Activated CD4-positive, alpha-beta T cell treated with anti-CD3 and anti-CD28 coated beads for 24 hours (primary cell): ENCODE measurements at places on chromosomes 2 and 18.

DNA sequence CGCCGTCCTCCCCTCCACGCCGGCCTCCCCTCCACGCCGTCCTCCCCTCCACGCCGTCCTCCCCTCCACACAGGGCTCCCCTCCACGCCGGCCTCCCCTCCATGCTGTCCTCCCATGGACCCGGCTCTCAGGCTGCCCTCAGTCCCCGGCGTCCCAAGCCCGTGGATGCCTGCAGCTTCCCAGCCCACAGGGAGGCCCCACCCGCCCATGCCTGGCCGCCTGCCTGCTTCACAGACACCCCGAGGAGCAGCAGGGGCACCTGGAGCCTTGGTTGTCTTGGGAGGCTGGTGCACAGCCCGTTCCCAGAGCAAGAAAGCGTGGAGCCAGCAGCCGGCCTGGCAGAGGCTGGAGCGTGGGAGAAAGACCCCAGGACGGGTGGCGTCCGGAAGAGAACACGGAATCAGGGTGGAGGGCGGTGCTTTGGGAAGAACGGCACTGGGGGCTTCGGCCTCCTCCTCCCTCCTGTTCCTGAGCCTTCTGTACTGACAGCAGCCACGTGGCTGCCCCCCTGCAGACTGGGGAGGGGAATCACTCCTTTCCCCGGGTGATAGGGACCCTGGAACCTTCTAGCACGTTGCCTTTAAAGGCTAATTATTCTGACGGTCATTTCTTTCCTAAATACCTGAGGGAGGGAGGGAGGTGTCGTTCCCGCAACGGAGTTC, 26.2 kb upstream of the KCNG2 start:
- no peak for DNase-seq

DNA sequence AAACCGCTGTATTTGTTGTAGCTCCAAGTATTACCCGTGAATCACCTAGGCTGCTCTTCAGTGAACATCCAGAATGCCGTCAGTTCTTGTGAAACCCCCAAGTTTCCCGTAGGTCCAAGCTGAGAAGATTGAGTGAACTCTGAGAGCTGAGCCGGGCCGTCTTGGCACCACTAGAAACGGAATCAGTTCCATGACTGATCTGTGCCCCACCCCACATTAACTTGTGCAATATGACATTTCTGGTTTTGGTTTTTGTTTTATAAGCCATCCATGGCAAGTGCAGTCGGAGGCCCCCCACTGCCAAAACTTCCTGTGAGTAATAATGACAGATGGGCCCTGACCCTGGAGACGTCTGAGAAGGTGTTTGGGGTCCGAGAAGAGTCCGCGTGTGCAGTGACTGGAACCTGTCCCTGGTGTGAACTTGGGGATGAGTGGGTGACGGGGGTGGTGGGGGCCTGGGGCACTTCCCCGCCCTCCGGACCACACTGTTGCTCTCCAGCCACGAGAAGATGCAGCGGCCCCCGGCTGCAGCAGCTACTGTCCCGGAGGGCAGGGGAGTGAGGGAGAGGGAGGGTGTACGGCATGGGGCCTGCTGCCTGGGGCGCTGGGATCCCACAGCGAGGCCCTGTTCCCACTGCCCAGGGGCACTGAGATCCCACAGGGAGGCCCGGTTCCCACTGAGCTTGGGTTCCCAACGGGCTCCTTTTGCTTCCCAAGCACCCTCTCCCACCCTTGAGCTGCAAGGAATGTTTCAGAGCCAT, 26.5 kb downstream of the NFATC1 start:
- DNase-seq: no peak

- DNase-seq: no peak
Observed at GRCh38 chr2:134154246-134154645, 99.6 kb upstream of the MGAT5 start.

GRCh38 chr2:15825276-15825980, 114.9 kb upstream of the MYCN start:
- no peak for DNase-seq

DNA sequence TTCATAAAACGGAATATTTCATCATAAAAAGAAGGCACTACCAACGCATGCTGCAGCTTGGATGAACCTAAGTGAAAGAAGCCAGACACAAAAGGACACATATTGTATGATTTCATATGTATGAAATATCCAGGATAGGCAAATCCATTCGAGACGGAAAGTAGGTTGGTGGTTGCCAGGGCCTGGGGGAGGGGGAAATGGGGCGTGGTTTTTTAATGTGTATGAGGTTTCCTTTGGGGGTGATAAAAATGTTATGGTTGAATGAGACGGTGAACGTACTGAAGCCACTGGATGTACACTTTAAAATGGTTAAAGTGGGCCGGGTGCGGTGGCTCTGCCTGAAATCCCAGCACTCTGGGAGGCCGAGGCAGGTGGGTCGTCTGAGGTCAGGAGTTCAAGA, 20.0 kb upstream of the SPATA3 start:
- DNase-seq: no peak

DNA sequence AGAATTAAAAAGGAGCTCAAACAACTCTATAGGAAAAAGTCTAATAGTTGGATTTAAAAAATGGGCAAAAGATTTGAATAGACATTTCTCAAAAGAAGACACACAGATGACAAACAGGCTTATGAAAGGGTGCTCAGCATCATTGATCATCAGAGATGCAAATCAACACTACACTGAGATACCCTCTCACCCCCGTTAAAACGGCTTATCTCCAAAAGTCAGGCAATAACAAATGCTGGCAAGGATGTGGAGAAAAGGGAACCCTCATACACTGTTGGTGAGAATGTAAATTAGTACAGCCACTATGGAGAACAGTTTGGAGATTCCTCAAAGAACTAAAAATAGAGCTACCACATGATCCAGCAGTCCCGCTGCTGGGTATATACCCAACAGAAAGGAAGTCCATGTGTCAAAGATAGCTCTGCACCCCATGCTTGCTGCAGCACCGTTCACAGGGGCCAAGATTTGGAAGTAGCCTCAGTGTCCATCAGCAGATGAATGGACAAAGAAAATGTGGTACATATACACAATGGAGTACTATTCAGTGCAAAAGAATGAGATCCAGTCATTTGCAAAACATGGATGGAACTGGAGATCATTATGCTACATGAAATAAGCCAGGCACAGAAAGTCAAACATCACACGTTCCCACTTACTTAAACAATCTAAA, 46.7 kb upstream of the B3GNT7 start:
- DNase-seq: no peak

GRCh38 chr2:68293024-68293423, 26.7 kb downstream of the CNRIP1 start:
- DNase-seq: no peak

DNA sequence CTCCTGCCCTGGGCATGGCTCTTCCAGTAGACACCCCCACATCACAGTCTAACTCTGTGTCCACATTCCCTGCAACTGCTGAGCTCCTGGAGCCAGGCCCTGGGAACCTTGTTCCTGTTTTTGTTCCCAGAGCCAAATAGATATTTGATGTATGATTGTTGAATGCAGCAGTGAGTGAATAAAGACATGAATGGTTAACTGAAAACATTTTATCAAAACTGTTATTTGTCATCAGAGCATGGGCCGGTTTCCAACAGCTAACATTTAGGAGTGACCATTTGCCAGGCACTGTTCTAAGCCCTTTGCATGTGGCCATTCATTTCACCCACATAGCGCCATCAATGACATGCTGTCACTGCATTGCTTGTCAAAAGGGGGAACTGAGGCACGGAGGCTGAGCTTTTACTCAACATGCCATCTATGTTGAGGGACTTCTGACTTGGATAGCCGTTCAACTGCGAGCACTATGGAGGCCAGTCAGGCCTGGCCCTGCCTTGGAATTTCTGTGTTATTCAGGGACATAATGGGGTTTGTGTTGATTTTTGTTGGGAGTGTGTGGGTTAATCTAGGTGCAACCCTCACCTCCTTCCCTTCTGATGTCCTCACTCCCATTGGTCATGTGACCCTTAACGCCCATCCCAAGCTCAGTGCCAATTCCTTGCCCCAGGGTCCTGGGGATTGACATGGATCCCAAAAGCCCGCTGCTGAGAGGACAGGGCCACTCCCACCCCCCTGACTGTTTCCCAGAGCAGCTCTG, 12.6 kb downstream of the IL1R1 start:
- no peak for DNase-seq

DNA sequence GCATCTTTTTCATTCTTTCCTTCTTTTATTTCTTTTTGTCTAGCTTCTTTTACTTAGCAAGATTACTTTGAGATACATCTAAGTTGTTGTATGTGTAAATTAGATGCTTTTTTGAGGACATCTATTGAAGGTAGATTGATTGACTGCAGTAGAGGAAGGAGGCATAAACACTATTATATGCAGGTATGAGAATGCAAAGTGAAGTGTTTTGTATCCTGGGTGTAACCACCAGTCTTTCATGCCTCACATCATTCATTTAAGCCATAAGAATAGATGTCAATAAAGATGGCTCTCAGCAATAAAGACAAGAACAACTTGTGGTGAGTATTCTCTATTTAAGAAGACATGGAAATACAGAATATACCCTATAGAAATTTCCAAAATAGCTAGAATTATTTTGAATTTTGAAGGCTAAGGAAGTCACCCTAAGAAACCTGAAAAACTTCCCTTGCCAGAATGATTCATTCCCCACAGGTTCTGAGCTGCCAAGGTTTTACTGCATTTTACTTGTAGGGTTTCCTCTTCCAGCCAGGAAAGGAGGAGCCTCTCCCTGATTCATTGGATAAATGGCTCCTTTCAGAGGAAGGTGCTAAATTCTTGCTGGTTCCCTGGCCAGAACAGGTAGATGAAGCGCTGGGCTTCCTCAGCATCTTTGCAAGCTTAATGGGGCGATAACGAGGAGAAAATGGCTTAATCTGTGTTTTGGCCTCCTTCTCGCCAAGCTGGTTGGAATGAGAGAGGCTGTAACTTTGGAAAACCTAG, 279.8 kb upstream of the SLC14A2 start:
- DNase-seq: no peak

DNA sequence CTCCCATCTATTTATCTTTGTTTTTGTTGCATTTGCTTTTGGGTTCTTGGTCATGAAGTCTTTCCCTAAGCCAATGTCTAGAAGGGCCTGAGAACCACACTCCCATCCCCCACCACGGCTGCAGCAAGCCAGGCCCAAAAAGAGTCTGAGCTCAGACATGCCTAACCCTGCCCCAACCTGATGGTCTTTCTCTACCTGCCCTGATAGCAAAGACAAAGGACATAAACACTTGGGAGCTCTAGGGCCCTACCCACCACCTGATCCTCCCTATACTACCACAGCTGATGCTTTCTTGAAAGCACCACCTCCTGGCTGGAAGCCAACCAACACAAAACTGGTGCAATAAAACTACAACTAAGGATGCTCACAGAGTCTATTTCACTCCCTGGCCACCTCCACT, 233.4 kb downstream of the WDR7 start:
- no peak for DNase-seq

DNA sequence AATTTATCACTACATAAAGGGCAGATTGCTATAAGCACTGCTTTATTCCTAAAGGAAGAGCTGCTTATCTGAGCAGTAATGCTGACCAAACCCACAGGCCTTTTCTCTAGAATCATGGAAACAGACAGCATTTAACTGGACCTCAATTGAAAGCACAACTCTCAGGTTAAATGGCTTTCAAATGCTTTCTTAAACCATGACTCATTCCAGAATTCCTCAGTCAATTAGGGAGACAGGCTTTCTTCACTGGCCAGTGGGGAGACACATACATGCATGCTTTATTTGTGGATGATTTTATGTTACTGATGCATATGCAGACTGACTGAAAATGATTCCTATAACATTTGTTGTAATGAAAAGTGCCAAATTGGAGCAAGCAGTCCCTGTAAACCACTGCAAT, 114.6 kb downstream of the ACVR1 start:
- DNase-seq: no peak

GRCh38 chr18:78579854-78580577, 399.6 kb upstream of the SALL3 start:
- no peak for DNase-seq

DNA sequence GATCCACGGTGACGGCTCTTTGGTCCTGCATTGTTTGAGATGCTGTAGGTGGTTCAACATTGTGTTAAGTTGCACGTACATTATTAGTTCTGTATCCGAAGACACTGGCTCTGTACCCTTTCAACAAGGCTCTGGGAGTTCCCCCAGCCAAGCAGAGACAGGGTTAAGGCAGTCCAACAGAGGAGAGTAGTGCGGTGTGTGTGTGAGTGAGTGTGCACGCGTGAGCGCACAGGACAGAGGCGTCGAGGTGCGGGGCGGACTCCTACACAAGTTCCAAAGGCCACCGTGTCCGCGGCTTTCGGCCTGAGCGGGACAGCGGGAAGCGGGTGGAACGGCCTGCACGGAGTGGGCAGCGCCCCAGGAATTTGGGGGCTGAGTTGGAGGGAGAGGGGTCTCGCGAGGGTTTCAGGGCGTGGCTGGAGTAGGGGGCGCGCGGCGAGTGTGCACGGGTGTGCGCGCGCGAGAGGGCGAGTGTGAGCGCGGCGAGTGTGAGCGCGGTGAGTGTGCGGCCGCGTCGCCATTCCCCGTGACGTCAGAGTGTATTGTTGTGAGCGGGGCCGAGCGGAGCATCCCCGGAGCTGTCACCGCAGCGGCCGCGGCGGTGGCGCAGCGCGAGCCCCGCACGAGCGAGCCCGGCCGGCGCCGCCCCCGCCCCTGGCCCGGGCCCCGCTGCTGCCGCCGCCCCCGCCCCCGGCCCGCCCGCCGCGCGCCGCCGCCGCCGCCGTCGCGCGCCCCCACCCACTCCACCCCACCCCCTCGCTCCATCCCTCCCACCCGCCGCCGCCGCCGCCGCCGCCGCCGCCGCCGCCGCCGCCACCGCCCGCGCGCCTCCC, at the start of gene ASXL3:
Gene ASXL3, plus strand, starts transcription at position 535 of the 833 bp plus-strand sequence. CDS start 413 bp downstream, outside the sequence.
- no peak for DNase-seq

DNA sequence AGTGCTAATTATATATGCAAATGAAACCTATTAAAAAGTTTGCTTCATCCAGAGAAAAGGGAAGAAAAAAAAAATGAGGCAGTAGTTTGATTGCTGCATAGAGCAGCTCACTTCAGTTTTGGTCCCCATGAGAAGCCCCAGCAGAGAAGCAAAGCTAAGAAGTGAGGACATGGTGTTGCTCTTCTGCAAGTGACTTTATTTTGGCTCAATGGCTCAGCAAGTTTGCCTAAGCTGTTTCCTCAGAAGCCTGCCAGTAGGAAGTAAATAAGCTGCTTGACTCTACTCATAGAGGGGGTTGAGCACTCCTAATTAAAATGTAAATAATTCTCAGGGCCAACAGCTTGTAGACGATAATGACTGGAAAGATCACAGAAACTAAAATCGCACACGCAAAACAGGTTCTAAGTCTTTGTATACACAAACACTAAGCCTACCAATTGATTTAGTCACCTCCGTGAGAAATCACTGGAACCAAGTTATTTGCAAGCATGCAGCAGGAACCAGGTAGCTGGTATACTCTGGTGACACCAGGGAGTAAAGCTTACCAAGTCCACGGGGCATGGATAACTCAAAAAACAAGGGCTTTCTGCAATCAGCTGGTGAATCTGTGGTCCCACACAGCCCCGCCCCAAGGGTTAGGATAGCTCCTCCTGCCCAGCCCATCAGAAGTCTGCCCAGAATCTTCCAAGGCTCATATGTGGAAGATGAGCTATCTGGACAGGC, 39.7 kb upstream of the NABP1 start:
- no peak for DNase-seq

- DNase-seq: no peak
Observed at GRCh38 chr2:3172265-3172935, 205.2 kb downstream of the EIPR1 start.

- DNase-seq: no peak
Observed at GRCh38 chr2:164896634-164897355, 55.2 kb upstream of the COBLL1 start.

GRCh38 chr2:63000801-63001200, 49.8 kb upstream of the OTX1 start:
- no peak for DNase-seq

- DNase-seq: no peak
Observed at GRCh38 chr2:117982376-117983033, 31.4 kb downstream of the CCDC93 start.

- DNase-seq: no peak
Observed at GRCh38 chr2:34627003-34627402, 1027.9 kb upstream of the FAM98A start.
